Stimulated activated effector memory CD8-positive, alpha-beta T cell treated with anti-CD3 and anti-CD28 coated beads, Interleukin-12 subunit alpha, Interleukin-12 subunit beta, amount 100 ng/mL, for 72 hours (primary cell): ENCODE measurements at places on chromosomes 3 and 15.

DNA sequence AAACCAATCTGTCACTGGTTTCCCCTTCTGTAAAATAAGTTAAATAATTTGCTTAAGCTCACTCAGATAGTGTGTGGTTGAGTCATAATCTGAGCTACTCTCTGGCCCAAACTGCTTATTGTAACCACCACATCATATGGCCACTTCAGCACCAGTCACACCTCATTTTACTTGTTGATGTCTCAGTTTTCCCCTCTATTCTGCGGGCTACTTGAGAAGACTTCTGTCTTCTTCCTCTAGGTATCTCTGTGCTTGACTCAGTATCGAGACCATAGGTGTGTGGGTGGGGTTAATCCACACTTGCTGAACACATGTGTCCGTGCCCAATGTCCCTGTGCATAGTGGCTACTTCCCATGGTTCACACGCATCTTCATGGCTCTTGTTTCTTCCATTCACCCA lies 32.9 kb downstream of the CRYGS start:
- no peak for DNase-seq

- DNase-seq, result no peak
Observed at GRCh38 chr3:143918848-143919247, 52.8 kb upstream of the DIPK2A start.

- DNase-seq, result no peak
Observed at GRCh38 chr3:99256788-99257187, 355.3 kb upstream of the DCBLD2 start.

- no peak for DNase-seq
Observed at GRCh38 chr15:69818529-69818928, 279.2 kb downstream of the TLE3 start.

GRCh38 chr15:44015545-44016305 lies 179.3 kb downstream of the FRMD5 start:
- no peak for DNase-seq

DNA sequence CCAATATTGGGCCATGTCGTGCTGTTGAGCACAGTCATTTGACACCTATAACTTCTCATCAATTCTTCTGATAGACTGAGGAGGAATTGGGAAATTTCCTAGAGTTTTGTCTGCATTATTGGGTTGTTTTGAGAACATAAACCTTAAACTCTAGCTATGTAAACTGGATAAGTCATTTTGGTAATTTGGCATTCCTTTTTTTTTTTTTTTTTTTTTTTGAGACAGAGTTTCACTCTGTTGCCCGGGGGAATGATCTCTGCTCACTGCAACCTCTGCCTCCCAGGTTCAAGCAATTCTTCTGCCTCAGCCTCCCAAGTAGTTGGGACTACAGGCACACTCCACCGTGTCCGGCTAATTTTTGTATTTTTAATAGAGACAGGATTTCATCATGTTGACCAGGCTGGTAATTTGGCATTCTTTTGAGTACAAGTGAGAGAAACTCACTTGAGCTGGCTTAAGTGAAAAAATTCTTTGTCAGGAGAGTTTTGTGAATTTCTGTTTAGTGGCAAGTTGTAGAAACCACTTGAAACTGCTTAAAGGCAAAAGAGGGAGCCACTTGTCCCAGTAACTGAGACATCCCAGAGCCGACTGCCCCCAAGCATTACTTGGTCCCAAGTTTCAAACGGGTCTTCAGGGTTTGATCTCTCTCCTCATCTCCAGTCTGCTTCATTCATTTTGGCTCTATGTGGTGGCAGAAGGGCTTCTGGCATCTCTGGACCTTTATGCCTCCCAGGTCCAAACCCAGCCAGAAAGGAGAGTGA lies 34.9 kb downstream of the FLNB start:
- DNase-seq, result no peak
